ENCODE measurements at places on chromosomes 2 and 18.
A peak's percentile ranks its signal among the peaks of the same experiment; 100 is the strongest.

DNA sequence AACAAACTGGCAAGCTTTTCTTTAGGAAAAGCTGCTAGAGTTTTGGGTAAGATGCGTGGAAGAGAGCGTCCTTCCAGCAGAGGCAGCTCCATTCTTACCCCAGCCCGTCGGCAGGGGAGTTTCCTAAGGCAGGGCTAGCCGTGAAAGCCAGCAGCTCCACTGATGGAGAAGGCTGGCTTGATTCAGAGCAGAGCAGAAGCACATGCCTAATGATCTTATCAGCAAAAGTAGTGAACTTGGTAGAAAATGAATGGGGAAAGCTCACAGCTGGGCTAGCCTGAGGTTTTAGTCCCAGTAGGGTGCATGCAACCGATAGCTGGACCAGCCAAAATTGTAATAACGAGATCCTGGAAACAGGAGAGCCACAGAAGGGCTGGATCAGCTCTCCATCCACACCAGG lies 20.8 kb downstream of the LAMA1 start:
- no peak for DNase-seq

GRCh38 chr2:123737371-123737770 lies 287.7 kb upstream of the CNTNAP5 start:
- DNase-seq: no peak

GRCh38 chr18:7457262-7457661 lies 109.9 kb upstream of the PTPRM start:
- DNase-seq: no peak

DNA sequence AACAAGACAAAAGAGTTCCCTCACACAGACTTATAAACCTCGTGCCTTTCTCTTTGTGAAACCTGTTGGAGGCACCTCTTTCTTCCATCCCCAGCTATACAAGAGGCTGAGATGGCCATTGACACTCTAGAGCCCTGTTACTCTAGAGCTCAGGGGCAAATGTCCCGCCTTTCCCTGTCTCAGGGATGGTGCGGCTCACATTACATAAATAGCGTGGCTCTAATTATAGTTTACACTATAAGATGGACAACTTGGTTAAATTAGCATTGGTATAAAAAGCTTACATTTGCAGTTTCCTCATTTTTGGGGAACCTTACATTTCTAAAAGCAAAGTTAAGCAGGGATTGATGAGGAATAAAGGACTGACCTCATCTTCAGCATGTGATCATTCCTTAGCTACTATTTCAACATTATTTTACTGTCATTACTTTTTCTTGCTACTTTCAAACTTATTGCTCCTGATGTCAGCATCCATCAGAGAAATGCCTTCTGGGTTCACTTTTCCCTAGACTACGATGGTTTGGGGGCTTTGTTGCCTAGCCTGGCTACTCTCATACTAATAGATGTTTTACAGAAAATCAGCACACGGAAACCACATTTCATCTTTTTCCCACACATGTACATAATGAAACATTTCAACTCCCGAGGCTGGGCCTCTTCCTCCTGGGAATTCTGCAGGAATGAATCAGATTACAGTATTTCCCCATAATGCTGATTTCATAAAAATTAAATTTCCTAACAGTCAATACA lies 40.4 kb downstream of the FTCDNL1 start:
- peak; percentile 82 for DNase-seq

DNA sequence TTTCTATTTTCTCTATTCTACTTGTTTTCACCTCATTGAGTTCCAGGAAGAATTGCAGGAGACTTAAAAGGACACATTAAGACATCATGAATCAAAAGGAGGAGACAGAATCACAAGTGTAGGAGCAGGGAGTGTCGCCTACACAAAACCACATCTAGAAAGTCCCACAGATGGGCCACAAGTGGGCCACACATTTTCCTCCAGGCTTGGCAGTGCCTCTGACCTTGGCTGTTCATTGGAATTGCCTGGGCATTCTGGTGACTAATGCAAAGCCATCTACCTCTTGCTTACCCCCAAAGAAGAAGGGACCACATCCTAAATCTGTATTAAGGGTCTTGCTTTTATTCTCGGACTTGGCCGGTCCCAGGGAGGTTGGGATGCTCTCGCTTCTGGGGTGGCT lies 103.6 kb downstream of the KLHL29 start:
- no peak for DNase-seq

DNA sequence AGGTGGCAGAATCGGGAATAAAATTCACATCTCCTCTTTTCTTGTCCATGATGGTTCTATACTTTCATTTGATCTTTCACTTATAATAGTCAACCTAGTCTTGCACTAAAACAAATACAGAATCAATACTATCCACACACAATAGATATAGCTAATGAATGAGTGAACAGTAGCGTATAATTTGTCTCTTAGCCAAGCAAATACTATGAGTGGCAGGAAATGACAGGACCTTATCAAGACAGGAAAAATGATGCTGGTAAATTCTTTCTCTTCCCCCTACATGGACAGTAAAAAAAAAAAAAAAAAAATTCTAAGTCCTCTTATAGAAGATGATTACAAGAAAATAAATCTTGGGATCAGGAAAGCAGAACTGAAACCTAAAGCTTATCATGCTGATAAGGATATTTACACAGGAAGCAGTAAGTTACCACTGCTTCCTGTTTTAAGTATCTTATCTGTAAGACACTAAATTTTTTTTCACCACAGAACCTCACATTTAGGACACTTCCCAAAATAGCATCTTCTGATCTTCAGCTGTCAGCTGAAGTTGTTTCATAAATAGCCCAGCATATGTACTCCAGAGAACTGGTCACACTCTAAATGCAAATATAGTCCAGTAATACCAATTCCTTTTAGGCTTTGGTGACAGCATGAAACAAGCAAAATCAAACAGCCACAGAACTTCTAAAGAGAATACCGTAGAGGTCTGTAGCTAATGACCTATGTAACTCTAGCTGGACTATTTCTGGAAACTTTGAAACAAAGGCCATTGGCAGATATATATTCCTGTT lies 27.0 kb downstream of the IRS1 start:
- DNase-seq: no peak

- DNase-seq: no peak
Measured at GRCh38 chr2:3079959-3080948, 297.4 kb downstream of the EIPR1 start.

- DNase-seq: no peak
Measured at GRCh38 chr2:33221046-33221784, 255.2 kb upstream of the RASGRP3 start.

- no peak for DNase-seq
Measured at GRCh38 chr2:230268606-230269243, 43.2 kb downstream of the SP140 start.
